ENCODE measurements at places on chromosomes 4 and X. TPM values are rescaled to one million over a fixed set of nuclear protein-coding genes. Genes with fewer than 3 reads are reported as not detected.

DNA sequence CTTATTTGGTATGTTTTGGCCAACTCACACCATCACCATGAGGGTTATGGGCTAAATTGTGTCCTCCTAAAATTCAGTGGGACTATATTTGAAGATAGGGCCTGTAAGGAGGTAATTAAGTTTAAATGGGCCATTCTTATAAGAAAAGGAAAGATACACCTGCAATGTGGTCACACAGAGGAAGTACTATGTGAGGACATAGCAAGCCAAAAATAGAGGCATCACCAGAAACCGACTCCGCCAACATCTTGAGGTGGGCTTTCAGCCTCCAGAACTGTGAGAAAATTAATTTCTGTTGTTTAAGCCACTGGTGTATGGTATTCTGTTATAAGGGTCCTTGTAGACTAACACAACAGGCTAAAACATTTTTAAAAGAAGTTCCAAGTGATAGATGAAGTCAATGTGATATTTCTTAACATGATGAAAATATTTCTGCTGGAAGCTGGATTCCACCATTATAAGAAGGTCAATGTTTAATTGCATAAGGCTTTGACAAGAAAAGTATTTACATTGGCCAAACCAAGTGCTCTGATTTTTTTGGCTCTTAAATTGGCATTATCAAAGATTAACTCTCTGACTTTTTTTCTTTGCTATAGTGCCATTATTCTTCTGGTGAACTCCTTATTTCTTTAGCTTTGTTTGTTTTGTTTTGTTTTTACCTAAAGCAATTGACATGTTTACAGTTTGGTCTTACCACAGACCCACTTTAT lies 540.9 kb downstream of the PPARGC1A start:
- no peak for DNase-seq

- no peak for DNase-seq
These were observed 1170.9 kb downstream of the C4orf33 start for GRCh38 chr4:130266814-130267213.

SLC6A14 gene
- total RNA-seq: not detected

DDIT4L gene
- total RNA-seq: 2.1 TPM

- DNase-seq: no peak
These were observed 648 bp downstream of the GRK4 start for GRCh38 chr4:2963966-2964471.

DNA sequence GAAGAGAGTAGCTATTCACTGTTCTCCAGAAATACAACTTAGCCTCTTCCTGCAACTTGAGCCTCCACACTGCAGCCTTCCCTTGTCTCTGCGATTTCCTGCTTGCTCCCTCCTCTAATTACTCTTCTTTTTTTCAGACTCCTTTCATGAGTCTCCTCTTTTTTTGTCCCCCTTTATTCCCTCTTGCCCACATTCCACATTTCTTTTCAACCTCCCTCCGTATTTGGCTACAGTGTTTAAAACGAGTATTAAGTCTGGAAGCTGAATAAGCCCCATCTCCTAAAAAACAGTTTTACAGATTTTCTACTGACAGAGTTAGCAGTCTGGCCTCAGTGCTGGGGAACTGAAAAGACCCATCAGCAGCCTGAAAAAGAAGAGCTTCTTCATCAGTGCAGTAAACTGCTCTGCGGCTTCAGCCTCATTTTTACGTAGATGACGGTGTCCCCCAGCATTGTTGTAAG lies 141.5 kb downstream of the TENM3 start:
- no peak for DNase-seq

- DNase-seq: no peak
These were observed 14.8 kb downstream of the TBC1D1 start for GRCh38 chr4:37905533-37906169.

DNA sequence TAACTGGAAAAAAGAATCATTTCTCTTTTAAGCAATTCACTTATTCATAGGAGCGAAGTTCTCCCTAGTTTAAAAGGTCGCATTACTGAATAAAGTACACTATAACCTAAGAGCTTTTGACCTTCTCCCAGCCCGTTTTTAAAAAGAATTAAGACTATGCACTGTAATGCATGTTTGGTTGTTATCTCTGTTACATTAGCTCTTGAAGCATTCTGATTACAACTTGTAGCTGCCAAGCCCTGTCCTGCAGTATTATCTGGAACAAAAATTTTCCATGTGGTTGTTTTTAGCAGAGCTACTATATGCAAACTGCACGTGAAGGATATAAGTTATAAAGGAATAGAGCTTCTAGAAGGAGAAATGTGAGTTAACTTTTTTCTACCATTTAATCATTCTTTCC lies 8.1 kb downstream of the GAB1 start:
- no peak for DNase-seq

UGT2B17 gene
- not detected for total RNA-seq

GRCh38 chr4:188341428-188341827 lies 202.2 kb downstream of the TRIML1 start:
- DNase-seq: no peak

DNA sequence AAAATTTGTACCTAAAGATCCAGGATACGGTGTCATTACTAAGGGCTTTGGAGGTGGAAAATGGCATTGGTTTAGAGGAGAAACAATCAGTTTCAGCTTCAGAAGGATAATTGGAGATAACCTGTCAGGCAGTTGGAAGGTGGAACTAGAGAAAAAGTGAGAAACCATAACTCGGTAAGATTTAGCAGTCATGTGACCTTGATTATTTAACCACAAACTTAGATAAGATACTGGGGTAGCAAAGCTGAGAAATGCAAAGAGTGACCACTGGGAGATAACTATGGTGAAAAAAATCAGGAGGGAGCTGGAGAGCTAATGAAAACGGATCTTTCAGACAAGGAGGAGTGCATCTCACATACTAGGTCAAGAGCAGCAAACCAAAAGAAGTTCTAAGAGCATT lies 58.3 kb upstream of the SMARCA5 start:
- DNase-seq: no peak

DNA sequence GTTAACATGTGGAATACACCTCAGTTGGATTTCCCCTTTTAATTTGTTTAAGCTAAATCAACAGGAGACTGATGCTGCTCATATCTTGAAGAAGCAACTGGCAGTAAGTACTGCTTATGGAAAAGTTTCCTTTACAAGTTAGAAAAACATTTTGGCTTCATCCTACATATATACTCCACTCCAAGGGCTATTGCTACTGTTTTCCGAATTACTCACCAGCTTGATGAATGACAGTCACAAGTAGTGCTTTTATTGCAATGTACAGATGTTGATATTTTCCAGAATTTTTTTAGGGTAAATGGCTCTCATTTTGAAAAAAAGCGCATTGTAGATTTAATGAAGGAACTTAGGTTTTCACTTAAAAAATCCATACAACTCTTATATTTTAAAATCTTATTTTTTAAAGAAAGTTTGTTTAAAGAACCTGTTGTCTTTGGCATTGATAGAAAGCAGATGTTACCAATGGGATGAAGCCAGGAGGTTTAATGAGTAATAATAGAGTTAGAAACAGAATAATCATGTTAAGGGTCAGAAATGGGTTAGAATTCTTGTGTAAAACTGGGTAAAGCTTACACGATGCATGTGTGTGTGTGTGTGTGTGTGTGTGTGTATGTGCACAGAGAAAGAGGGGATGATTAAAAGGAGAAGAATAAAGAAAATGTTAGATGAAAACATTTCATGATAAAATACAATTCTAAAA lies 272.9 kb downstream of the CFAP299 start:
- DNase-seq: no peak

RAB41 gene
- total RNA-seq: not detected

Data from H9 (cell line).